Fibroblast of skin of back (primary cell): ENCODE measurements at places on chromosomes 11 and 22.

DNA sequence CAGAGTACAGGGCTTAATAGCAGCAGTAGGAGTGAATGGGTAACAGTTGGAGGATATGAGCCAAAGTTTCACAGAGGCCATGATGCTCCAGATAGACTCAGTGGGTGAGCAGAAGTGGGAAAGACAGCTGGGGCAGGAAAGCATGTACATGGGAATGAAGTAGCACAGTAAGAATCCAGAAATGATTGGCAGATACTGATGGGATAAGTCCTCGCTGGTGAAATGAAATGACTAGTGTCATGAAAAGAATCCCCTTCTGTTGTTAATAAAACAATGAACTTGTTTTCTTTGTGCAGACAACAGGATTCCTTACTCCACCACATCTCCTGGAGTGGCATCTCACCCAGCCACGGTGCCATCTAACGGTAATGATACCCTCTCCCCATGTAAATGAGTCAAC is 17.4 kb upstream of the PANX1 start:
- no peak for DNase-seq

DNA sequence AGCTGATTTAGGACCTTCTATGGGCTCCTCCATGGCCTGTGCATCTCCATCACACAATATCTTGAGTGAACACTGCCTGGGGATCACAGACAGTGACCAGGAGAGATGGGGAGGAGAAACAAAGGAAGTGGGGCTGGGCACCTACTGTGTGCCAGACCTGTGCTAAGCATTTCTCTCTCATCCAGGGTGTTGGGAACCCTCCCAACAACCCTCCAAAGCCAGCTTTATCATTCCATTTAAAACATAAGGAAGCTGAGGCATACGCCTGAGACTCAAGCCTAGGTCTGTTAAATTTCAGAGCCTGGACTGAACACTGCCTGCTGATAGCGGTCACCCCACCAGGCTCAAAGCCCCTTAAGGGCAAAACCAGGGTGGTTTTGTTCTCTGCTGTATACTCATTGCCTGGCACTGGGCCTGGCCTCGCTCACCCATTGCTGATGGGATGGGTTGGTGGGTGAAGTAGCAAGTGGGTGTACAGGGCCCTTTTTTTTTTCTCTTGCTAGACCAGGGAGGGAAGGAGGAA is 130.1 kb downstream of the MN1 start:
- DNase-seq: no peak

DNA sequence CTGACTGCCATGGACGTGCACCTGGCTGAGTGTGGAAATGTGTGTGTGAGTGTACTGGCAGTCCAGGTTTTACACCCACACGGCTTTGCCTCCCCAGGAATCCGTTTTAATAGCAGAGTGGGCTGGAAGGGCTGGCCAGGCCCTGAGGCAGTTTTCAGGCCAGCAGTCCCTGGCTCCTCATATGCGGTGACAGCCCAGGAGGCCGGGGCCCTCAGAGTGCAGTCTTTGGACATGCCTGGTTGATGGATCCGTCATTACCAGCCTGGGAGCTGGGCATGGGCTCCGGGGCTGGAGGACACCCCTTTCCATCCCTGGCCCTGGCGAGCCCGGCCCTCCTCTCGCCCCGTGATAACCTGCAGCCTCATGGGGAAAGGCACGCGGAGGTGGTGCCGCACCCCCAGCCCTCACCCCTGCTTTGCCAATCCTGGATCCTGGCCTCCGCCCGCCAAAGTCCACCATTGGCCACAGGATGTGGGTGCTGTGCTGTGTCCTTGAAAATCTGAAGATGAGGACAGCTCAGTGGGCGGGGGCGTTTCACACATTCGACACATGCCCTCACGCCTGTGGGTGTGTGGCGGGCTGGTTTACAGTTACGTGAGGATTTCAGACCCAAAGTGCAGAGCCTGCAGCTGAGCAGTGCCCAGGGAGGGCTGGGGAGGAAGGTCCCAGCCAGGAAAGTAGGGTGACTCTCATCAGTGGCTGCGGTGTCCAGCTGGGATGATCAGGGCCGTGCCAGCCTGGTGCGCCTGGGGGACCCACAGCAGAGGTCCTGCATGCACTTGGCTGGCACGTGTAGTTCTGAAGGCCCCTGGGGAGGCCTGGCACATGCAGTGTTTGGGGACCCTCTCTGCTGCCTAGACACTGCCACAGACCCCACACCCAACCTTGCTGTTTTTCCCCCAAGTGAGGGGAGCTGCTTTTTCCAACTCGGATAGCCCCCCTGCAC is 55.1 kb downstream of the RTN4R start:
- no peak for DNase-seq

DNA sequence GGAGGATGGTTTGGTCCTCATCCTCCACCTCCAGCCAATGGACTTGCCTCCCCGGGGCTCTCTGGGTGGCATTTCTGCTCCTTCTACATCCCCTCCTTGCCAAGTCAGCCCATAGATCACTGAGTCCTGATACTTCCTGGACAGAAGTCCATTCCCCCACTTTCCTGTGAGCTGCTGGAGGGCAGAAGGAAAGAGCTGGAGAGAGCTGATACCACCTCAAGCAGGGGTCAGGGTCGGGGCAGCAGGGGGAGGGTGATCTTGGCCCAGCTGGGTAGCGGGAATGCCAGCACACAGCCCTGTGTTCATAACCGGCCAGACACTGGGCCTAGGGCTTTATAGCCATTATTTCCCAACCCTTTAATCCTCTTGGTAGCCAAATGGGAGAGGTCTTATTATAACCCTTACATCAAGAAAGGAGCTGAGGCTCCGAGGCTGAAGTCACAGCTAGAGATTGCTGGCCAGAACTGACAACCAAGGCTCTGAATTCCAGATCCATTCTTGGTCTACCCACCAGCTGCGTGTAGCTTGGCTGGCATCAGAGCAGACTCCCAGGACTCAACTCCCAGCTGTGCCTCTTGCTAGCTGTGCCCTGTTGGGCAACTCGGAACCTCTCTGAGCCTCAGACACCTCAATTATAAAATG is 39.9 kb downstream of the CD6 start:
- DNase-seq: no peak

GRCh38 chr11:69560141-69560790 is 78.8 kb downstream of the LINC01488 start:
- peak; percentile 51 for DNase-seq

GRCh38 chr11:71239581-71239980 is 12.8 kb downstream of the SHANK2 start:
- no peak for DNase-seq

GRCh38 chr11:130070109-130070845 is 583 bp downstream of the APLP2 start:
- peak; percentile 47 for DNase-seq

- DNase-seq: peak; percentile 67
Measured at GRCh38 chr11:61567286-61568061, 13.4 kb downstream of the SYT7 start.

- DNase-seq: no peak
Measured at GRCh38 chr11:108787105-108787504, 122.2 kb downstream of the DDX10 start.

GRCh38 chr11:2521081-2521732 is 76.4 kb downstream of the KCNQ1 start:
- no peak for DNase-seq

DNA sequence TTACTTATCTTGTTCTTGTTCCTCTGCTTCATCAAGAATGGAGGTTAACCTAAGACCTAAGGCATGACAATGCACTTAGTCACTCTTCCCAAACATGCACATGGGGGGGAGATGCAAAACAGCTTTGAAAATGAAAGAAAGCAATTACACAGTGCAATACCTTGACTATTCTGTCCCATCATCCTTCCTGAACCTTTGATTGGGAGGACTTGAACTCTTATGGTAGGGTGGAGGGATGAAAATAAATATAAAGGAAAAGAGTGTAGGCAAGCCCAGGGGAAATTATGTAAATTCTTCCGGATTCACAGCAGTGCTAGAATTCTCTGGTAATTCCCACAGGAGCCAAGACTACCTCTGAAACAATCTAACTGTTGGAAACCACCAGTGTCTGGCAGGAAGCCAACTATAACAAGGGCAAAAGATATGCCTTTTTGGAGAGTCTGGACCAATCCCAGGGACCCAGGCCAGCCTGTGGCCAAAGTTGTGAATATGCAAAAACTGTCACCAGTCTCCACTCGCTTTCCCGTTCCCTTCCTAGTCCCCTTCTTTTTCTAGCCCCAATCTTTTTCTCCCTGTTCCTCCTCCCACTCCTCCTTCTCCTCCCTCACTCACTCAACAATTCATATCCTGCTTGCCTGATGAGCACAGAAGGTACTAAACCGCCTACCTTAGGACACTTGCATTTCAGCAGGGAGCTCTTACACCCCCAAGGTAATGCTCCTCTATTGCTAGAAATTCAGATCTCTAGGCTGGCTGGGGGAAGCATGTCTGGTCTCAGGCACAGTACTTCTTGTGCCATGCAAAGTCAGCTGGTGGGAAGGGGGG is 2.5 kb upstream of the RCN1 start:
- DNase-seq: peak; percentile 97

GRCh38 chr11:69708736-69709401 is 5.0 kb upstream of the FGF19 start:
- no peak for DNase-seq

- no peak for DNase-seq
Measured at GRCh38 chr22:28608546-28608945, 71.1 kb downstream of the TTC28 start.

GRCh38 chr11:122375687-122376399 is 259.8 kb upstream of the BLID start:
- DNase-seq: peak; percentile 67

DNA sequence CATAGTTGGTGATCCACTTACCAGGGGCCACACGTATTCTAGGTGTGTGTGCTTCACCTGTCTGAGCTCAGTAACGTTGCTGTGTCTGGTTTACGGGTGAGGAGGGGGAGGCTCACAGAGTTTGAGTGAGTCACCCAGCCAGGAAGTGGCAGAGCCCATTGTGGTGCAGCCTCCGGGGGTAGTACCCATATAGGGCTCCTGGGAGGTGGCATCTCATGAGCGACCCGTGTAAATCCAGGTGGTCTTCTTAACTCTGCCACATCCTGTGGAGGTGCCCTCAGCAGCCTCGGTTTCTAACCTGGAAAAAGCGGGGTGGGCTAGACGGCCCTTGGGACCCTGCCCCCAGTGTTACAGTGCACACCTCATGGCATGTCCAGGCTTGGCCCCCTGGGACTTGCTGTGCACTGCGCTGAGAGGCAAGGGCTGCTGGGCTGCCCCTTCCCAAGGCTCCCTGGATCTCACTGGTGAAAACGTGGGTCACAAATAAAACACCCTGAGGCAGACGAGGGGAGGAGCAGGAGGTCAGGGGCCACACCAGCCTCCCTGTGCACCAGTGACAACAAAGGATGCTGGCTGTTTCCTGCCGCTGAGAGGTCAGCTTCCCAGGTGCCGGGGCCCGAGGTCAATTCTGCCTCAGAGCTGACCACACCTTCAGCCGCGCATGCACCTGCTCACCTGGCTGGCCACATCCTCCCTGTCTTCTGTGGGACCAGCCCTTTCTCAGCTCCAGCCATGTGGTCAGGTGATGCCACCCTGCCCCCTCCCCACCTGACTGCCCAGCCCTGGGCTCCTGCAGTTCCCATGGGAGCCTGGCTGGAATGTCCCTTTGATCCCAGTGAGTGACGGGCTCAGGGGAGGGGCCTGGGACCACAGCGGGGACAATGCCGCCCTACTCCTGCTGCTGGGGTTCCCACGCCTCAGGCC is 305.1 kb downstream of the CTTN start:
- DNase-seq: no peak

DNA sequence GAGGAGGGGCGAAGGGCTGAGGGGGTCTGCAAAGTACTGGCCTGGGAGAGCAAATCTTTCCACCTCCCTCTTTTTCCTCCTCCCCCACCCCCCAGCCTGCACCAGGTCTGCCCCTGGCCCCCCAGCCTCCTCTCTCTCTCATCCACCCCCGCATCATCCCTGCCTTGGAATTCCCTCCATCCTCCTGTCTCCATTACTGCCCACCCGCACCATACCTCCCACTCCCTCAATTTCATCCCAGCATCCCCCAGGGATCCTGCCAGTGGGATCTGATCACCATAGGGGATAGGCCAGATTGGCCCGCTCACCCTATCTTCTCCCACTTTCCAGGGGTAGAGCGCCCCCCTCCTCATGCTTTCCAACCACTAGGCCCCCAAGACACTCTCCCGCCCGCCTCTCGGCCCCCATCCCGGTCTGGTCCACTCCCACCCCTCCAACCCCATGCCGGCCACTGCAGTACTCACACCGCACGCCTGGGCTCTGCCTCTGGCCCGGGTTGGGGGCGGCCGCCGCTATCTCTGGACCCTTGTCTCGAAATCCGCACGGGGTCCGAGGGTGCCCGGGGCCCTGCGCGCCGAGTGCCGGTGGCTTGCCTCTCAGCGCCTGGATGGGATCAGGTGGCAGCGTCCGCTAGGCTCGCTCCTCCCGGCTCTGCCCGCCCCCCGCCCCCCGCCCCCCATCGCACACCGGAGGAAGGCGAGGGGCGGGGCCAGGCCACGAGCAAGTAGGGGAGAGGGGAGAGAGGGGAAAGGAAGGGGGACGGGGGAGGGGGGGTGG is at the start of gene GAL3ST3:
TSS of gene GAL3ST3 (minus strand) at position 615 of the 777 bp plus-strand sequence. CDS start 3,746 bp downstream, outside the sequence.
- no peak for DNase-seq

GRCh38 chr22:30970356-30970746 is 1.3 kb downstream of the TUG1 start:
- no peak for DNase-seq

DNA sequence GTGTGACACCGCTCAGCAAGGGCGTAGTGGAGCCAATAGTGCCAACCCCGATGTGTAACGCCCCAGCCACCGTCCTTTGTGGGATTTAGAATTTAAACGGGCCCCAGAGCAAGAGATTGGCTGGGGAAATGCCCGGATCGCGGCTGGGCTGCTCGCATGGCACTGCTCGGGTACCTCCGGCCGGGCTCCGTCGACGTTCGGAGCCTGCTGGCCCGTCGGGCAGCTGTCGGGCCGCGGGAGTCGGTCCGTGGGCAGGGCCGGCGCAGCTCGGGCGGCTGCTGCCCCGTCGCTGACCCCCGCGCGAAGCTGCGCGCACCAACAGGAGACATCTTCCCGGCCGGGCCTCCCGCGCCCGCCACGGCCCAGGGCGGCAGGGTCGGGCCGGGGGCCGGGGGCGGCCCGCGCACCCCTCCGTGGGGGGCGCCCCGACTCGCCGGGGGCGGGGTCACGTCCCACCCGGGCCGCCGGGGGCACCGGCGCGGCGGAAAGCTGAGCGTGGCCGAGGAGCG is 1.3 kb upstream of the KDM2A start:
- DNase-seq: peak; percentile 15

- no peak for DNase-seq
Measured at GRCh38 chr11:128891913-128892398, 800 bp downstream of the KCNJ5 start.

- DNase-seq: peak; percentile 10
Measured at GRCh38 chr11:45042560-45042959, 91.9 kb upstream of the TP53I11 start.
